HCEC 1CT (cell line): ENCODE measurements at places on chromosomes 3 and 15.

DNA sequence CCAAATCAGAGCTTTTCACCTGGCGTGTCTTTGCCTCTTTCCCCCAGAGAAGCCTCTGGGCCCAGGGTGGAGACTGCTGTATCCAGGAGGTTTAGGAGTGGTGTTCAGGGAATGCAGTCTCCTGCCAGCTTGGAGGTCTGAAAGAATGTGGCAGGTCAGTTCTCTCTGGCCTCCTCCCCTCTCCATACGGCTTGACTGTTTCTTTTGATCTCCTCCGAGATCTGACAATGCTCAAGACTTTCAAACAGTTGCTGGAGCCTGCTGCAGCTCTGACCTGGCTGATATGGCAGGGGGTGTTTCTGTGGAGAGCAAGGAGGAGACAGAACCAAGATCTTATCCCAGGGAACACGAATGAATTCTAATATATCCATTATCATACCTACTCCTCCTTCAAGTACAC, 24.7 kb upstream of the TM4SF4 start:
- DNase-seq: no peak

DNA sequence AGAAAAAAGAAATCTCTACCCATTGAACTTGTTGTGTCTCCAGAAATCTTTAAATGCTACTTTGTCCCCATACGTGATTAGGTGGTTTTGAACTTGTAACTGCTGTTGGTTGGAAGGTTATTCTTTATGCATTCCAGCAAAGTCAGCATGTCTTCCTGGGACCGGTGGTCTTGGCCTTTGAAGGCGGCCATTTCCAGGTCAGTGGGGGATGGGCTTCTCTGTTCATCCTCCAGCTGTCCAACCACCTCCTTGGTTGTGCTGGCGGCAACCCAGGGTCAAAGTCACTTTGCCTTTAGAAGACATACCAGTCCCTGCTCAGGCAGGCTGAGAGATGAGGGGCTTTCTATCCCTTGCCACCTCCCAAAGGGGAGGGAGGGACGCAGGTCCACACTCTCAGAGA, 37.9 kb upstream of the ARL8B start:
- no peak for DNase-seq

- DNase-seq: no peak
Measured at GRCh38 chr15:100384108-100384410, 42.3 kb upstream of the ADAMTS17 start.

GRCh38 chr15:65085207-65085753, 8.7 kb downstream of the KBTBD13 start:
- no peak for DNase-seq

- DNase-seq: no peak
Measured at GRCh38 chr15:95646484-95647273, 683.8 kb upstream of the NR2F2 start.

DNA sequence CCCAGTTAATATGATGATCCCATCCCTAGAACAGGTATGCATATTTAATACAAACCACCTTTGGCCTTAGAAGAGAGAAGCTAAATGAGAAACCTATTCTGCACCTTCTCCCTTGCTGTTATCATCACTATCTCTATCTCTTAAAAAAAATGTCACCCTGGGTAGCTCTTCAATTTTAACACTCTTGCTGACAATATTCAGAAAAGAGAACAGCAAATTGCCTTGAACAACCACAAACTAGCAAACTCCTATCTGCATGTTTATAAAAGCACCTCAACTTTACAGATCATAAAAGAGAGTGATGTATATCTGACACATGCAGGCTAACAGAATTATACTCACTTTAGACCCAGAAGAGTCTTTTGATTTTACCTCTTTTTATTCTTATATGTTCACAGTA, 7.4 kb downstream of the TOP2B start:
- DNase-seq: no peak

DNA sequence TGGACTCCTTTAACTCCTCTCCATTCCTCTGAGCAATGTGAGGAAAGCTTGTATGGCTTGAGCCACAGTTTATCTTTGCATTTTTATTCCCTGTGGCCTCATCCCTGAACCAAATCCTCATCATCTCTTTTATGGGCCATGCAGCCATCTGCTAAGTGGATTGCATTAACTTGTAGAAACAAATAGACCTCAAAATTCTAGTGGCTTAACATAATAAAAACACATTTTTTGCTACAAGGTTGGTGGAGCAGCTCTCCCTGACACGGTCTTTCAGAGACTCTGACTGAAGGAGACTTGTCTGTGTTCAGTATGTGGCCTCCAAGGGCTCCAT, 135.3 kb downstream of the RPL22L1 start:
- no peak for DNase-seq

DNA sequence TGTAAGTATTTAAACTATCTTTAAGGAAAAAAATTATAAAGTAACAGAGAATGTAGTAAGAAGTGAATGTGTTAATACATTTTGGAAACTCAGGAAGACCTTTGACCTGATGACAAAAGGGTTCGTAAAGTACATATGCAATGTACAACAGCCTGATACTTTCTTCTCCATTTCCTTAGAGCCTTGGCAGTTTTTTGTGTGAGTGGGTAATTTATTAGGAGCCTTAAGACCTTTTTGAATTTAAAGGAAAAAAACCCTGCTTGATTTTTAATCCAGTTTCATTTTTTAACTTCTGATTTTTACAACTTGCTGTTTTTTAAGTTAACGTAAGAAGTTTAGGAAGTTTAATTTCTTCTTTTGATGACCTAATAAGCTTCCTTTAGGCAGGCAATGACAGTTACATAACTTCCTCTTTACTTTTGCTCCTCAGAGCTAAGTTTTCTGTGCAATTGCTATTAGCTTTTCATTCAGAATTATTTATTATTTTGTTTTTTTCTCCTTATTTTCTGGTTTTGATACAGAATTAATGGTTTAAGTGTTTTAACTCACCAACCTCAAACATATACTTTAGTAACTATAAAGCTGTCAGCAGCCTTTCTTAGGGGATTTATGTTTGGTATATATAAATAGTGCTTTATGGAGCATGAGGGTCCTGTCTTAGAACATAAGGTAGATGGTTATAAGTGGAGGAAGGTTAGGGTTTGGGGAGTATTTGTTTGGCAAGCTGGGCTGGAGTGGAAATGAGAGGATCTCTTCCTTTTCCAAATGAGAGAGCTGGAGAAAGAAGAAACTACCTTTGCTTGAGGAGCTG, 35.2 kb downstream of the ARMC8 start:
- peak; percentile 24 for DNase-seq

DNA sequence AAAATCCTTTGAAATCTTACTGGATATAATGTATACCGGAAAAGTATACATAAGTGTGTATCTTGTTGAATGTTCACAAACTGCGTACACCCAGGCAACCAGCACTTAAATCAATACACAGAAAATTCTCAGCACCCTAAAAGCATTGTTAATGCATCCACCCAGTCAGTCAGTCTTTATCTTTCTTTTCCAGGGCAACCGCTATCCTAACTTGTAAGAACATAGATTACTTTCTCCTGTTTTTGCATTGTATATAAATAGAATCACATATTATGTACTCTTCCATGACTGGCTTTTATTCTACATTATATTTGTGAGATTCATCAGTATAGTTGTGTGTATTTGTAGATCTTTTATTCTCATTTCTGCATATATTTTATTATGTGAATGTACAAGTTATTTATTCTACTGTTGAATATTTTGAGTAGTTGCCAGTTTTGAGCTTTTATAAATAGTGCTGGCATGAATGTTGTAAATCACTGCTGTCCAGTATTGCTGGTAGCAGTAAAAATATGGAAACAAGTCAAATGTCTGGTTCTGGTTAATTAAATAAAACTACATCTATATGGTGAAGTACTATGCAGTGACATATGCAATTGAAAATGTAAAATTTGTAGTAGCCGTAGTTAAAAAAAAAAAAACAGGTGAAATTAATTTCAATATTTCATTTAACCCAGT, 62.1 kb downstream of the PDCD6IP start:
- no peak for DNase-seq

GRCh38 chr15:99951511-99951910, 218.3 kb upstream of the LYSMD4 start:
- no peak for DNase-seq

DNA sequence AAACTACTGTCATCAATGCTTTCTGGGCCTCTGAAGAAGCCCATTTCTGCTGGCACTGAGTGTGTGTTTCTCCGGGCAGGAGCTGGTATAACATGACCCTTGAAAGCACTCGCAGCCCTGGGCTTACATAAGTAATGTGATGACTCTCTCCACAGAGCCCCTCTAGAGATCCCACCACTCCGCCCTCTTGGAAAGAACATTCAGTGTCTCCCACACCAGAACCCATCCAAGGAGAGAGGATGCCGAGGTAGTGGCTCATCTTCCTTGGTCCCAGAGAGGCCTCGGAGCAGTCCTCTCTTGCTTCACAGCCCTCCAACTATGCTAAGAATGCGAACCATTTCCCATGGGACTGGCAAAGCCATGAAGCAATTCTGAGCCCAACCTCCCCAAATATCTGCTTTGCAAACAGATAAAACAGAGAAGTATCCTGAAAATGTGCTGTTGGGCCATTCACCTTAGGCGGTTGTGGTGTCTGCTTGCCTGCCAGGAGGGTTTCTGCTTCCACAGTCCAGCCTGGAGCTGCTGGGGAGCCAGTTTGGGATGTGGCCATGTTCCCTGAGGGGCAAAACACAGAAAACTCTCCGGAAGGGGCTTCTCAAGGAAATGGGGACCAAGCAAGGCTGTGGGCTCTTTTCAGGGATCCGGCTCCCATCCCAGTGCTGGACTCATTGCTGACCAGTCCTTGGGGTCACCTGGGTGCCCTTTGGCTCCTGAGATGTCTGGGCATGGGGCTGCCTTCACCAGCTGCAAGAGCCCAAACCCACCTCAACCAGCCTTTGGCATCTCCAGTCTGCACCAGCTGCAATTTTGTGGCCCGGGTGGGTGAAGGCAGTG, 47.3 kb downstream of the AMOTL2 start:
- peak; percentile 96 for DNase-seq

DNA sequence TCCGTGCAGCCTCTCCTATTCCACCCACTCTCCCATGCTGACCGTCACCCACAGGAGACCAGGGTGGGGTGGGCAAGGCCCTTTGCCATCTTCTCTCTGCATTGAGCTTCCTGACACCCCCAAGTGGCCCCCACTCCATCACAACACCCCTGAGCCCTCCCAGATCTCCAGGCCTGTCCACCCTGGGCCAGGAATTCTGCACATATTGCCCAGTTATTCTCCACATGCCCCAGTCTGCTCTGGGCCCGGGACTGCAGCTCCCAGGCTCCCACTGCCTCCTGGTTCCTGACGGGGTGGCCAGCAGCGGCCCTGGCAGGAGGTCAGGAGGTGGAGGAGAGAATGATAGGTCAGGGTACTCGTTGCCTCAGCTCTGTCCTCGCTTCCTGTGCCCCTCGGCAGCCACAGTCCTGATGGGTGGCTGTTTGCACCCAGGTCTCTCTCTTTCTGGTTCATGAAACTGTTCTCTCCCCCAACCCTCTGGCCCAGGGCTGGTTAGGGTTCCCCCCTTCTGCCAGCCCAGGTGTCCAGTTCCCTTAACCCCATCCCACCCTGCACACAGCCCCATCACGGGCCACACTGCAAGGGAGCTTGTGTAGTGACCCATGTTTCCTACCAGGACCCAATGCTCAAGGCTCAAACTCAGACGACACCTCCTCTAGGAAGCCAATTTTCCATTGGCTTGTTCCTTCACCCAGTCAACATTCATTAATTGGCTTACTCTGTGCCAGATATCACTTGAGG, 47.3 kb downstream of the IQSEC1 start:
- no peak for DNase-seq

- no peak for DNase-seq
Measured at GRCh38 chr15:60649845-60650548, 171.1 kb upstream of the ICE2 start.

- no peak for DNase-seq
Measured at GRCh38 chr3:128222796-128223385, 69.6 kb downstream of the EEFSEC start.

- DNase-seq: no peak
Measured at GRCh38 chr3:129481766-129482332, 41.8 kb downstream of the IFT122 start.

- DNase-seq: peak; percentile 3
Measured at GRCh38 chr3:106945435-106945834, 431.8 kb upstream of the CCDC54 start.

DNA sequence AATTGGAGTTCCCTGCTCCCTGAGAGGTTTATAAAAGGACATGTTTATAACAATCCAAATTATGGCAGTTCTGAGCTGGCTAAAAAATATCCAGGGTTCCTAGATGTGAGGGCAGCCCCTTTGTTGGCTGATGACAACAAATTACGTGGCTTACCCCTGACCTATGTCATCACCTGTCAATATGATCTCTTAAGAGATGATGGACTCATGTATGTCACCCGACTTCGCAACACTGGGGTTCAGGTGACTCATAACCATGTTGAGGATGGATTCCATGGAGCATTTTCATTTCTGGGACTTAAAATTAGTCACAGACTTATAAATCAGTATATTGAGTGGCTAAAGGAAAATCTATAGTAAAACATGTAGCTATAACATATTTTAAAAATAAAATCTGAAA, 13.9 kb downstream of the AADAC start:
- peak; percentile 53 for DNase-seq

GRCh38 chr3:183554377-183554776, 1.1 kb downstream of the KLHL6 start:
- DNase-seq: no peak

GRCh38 chr3:38111696-38112377, 25.1 kb downstream of the ACAA1 start:
- DNase-seq: no peak

DNA sequence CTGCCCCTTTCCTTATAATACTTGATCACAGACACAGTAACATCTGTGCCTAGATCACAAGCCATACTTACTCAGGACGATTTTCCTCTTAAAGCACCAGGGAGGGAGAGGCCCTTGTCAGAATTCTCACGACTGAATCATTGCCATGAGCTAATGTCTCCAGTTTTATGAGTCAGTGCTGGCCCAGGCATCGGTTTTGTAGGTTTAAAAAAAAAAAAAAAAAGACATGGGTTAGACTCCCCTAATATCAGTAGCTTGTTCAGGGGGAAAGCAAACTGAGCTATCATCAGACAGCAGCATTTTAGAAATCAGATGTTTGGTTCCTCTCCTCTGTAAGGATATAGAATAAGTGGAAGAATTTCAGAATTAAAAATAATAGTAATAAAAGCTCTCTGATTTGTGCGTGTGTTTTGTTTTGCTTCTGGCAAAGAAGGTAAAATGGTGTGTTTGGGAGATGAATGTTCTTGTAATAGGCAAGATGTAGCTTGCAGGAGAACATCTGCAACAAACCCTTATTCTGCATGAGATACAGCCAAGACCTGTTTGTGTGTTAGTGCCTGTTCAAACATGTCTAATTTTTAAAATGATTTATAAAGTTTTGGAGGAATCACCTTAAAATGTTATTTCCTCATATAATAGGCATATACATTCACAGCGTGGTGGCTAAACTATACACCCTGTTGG, 193.6 kb downstream of the TP63 start:
- peak; percentile 91 for DNase-seq

DNA sequence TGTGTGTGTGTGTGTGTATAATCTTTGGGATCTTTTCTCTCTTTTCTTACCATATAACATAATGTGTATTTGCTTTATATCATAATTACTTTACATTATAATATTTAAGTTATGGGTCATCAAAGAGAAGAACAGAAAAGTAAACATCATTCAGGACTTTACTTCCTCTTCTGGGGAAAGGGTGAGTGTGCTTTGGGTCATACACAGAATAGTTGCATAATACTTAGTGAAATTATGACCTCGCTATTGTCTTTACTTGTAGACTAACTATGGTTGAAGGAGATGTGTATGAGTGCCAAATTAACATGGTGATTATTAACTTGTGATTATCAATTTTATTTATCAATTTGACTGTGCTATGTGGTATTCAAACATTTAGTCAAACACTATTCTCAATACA, 1086.9 kb downstream of the DIPK2A start:
- DNase-seq: no peak

GRCh38 chr3:54987719-54988118, 59.9 kb upstream of the LRTM1 start:
- no peak for DNase-seq

GRCh38 chr15:31263751-31264558, 62.7 kb upstream of the KLF13 start:
- DNase-seq: no peak
